Stimulated activated CD4-positive, alpha-beta T cell treated with anti-CD3 and anti-CD28 coated beads, Interleukin-12 subunit alpha, Interleukin-12 subunit beta, amount 100 ng/mL, for 24 hours (primary cell): ENCODE measurements at places on chromosomes 11 and 22.

GRCh38 chr11:128291835-128292234, 295.5 kb downstream of the ETS1 start:
- DNase-seq, result no peak

DNA sequence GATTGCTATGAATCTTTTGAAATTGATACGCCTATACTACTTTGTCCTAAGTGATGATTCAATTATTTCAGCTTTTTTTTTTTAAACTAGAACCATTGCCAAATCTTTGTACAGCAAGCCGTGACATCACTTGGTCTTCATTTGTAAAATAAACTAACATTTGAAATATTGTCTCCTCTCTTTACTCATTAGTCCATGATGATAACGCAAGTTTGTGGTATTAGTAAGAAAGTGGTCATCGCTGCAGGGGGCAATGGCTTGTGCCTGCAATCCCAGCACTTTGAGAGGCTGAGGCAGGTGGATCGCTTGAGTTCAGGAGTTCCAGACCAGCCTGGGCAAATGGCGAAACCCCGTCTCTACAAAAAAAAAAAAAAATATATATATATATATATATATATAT, 12.9 kb upstream of the ARHGAP42 start:
- no peak for DNase-seq

GRCh38 chr11:30960387-30960992, 374.3 kb upstream of the MPPED2 start:
- DNase-seq, result no peak

GRCh38 chr11:65851811-65852507, 6.0 kb downstream of the CFL1 start:
- no peak for DNase-seq

GRCh38 chr11:120877746-120878365, 146.0 kb upstream of the TBCEL start:
- DNase-seq, result no peak

DNA sequence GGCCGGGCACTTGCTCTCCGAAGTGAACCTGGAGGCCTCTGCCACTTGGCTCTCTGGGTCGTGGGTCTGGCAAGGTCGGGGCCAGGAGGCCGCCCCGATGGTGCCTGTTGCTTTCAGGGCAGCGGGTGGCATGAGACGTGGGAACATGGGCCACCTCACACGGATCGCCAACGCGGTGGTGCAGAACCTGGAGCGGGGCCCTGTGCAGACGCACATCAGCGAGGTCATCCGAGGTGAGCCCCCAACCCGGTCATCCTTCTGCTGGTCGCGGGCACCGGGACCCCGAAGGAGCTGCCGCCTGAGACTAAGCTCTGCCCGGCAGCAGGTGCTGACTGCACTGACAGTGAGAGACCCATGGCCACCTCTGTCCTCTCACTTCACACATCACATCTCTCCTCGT, 40.0 kb downstream of the SBF1 start:
- DNase-seq, result no peak

DNA sequence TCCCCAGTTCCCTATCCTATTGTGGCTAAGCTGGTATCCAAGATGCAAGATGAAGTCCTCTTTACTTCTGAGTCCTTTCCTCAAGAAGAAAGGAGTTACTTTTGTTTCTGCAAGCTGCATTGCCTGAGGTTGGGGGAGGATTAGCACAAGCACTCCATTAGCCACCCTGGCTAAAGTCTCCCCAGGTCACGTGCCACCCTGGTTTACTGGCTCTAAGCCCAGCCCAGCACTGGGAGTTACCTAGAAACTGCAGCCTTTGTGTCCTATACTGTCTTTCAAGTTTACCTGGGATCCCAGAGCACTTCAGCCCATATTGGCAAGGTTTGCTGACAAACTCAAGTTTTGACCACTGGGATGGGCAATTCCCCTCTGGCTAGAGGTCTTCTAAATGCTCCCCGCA, 78.4 kb upstream of the DBX1 start:
- DNase-seq, result no peak

DNA sequence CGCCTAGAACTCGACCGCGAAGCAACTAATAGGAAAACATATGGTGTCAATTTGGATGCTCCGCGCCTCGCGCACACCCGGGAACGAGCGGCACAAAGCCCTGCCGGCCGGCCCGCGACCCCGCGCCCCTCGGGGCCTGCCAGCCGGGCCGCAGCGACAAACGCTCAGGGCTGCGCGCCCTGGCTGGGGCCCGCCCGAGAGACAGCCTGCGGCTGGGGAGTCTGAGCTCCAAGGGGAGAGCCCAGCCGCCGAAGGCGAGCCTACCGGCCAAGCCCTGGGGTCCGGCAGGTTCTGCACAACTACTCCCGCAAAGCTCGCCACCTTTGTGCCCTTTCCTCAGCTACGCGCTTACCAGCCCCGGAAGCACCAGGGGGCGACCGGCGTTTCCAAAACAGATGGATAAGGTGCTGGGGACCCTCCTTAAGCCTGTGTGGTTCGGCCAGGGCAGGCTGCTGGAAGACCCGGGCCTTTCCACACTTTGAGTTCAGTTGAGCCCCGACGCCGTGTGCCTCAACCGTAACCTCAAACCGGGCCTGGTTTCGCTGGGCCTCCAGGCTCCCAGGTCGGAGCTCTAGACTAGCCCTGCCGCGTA, 6.0 kb downstream of the PAX6 start:
- no peak for DNase-seq

DNA sequence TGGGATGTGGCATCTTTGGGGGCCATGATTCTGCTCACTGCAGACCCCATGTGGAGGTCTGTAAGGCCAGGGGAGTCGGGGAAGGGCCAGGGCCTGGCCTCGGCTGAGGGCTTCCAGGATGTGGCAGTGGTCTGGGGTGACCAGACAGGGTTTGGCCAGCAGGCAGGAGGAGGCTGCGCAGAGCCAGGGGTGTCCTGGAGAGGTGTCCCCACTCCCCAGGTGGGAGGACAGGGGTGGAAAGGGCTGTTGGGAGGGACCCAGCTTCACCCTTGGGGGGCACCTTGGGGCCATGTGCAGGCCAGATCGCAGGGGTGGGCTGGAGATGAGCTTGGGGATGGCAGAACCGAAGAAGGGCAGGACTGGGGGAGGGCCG, 3.4 kb downstream of the PANX2 start:
- DNase-seq, result no peak

GRCh38 chr11:65459552-65459951, 37.0 kb downstream of the NEAT1 start:
- DNase-seq, result no peak

DNA sequence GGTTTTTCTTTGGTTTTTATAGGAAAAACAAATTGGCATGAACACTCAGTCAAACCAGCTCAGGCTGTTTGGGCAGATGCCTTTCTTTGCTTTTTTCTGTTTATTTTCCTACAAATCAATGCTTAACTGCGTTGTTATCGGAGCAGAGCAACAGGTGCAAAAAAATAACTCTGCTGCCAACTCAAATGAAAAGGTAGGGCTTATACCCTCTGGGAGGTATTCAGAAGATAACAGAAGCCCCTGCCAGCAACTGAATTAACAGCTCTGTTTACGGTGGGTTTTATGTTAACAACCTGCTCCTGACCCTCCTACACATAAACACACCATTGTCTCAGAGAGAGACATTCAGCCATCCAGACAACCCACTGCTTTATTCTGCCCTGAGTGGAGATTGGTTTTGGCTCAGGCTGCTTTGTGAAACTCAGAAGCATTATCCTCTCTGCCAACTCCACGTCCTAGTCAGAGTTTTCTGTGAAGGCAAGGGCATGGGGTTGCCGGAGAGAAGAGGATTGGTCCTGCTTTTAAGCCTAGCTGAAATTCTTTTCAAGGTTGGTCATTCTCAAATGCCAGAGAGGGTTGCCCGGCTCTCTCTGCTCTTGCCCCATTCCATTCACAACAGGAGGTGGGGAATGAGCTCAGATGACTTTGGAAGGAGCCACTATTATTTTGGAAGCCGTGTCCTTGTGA, 11.4 kb downstream of the EHF start:
- no peak for DNase-seq
